Retinal pigment epithelial cell (primary cell): ENCODE measurements at places on chromosomes 12 and 14.

- no peak for DNase-seq
Observed at GRCh38 chr14:80266930-80267329, 55.6 kb upstream of the DIO2 start.

DNA sequence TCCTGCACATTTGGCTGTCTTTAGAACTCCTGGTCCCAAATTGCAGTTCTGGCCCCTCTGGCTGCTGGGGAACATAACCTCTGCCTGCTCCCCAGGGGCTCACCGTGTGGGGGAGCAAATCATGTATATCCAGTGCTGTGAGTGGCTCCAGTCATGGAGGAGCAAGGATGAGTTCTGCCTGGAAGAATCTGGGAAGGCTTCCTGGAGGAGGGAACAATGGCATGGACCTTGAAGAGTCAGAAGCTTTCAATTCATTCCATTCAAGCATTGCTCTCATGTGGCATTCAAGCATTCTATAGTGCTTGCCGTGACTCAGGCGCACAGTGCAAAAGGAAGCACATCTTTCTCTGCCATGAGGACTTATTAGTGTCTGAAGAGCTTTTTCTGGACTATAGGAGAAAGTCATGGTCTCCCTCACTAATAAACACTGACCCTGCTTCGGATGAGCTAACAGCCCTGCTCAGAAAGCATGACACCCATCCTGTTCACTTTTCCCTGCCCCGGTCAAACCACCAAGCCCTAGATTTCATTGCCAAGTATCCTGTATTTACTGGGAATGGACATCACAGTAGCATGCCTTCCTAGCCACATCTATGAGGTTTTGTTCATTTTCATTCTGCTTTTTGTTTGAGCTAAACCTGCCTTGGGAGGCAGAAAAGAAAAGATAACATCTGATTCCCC, 3.5 kb downstream of the IFI27 start:
- DNase-seq: no peak

DNA sequence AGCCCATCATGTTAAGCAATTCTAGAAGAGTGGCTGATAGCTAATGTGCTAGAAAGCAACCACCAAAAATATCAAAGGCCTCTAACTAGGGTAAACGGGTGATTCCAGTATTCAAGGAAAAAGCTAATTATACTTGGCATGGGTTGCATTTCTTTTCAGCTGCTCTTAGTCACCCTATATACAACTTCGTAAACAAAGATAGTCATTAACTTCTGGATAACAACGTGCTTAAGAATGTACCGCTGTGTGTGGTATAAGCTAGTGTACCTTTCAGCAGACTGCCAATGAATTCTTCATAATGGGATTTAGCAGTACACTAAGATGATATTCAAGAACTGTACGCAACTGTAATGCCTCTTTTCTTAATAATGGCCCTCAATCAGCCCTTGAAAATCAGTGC, 42.2 kb upstream of the SLC6A13 start:
- DNase-seq: peak; percentile 23

DNA sequence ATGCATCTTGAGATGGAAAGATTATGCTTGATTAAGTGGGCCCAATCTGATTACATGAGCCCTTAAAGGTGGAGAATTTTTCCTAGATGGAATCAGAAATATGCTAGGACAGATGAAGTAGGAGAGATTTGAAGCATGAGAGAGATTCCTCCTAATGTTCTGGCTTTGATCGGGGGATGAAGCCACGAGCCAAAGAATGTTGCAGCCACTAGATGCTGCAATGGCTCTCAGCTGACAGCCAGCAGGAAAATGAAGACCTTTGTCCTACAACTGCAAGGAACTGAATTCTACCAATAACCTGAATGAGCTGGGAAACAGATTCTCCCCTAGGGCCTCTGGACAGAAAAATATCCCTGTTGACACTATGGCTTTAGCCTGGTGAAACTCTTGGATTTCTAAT, 82.6 kb upstream of the ATP2B1 start:
- no peak for DNase-seq

DNA sequence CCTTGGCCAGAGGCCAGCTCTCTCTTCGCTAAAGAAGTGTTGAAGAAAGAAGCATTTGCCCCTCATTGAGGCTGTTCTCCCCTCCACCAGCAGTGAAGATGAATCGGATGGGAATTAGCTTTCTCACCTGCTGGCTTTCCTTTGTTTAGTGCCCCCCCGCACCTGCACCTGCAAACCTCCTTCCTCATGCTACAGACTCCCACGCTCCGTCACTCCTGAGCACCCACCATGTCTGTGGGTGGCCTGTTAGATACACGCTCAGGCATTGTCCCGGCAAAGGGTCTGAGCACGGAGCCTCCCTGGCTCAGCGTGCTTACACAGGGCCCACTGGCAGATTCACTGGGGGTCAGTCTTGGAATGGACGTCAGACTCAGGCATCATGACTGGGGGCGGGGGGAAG, 121.6 kb downstream of the GLT1D1 start:
- no peak for DNase-seq

DNA sequence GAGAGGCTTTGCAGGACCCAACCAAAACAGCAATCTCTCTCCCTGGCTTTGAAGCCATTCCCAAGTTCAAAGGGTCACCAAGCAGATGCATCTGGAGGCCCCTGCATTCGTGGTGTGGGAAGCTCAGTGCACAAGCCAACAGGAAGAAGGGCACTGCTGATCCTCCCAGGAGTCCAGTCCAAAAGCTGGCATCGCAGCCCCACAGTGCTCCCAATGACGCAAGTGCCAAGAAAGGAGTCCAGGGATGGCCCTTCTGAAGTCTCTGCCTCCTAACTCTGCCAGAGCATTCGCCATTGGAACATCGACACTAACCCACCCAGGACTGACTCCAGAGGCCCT, 25.1 kb downstream of the PXN start:
- no peak for DNase-seq

- DNase-seq: no peak
Observed at GRCh38 chr12:67681941-67682620, 33.5 kb downstream of the DYRK2 start.
